ENCODE measurements at places on chromosomes 4 and X.

- no peak for DNase-seq
- H3K4me3 ChIP-seq: no peak overlapping the region
- no peaks in the 10 kb centered on the region for H3K4me1 ChIP-seq
- no peaks in the 10 kb centered on the region for H3K36me3 ChIP-seq
- no peak overlapping the region for H3K27ac ChIP-seq
These were observed 108.7 kb upstream of the NPFFR2 start for GRCh38 chr4:71923070-71923469.

- H3K27me3 ChIP-seq: no peaks in the 10 kb centered on the region
- H3K27ac ChIP-seq: no peak overlapping the region
- DNase-seq: no peak
- H3K36me3 ChIP-seq: no peaks in the 10 kb centered on the region
These were observed 75.4 kb downstream of the FBXW7 start for GRCh38 chr4:152460488-152460887.

DNA sequence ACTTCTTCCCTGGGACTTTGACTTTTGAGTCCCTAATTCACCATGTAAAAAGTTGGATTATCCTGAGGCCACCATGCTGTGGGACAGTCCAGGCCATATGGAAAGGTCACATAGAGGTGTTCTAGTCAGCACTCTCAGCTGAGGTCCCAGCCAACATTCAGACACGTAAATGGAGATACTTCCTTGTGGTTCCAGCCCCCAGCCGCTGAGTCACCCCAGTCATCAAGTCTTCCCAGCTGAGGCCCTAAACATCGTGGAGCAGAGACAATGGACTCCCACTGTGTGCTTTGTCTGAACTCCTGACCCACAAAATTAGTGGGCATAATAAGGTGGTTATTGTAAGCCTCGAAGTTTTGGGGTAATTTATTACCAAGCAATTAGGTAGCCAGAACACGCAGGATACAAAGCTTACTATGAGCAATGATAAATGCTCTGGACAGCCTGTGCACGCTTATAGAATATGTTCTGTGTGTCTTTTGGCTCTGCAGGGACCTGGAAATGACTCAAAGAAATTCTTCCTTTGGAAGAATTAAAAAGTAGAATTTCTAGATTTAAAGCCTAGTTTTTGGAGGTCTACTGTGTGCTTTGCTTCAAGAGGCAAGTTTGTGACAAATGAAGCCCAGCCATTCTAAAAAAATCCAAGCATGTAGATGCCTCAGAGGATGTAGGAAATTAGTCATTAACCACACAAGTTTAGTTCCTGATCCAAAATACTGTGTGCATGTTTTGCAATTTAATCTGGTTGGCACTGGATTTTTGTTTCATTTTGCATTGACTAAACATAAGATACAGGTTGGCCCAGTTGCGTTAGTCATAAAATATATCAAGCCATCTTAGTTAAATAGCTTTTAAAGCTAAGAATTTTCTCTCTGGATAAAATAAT lies 33.2 kb upstream of the SLC9A7 start:
- DNase-seq: no peak
- no peaks in the 10 kb centered on the region for H3K27me3 ChIP-seq
- H3K27ac ChIP-seq: no peak overlapping the region
- no peak overlapping the region for H3K4me3 ChIP-seq

DNA sequence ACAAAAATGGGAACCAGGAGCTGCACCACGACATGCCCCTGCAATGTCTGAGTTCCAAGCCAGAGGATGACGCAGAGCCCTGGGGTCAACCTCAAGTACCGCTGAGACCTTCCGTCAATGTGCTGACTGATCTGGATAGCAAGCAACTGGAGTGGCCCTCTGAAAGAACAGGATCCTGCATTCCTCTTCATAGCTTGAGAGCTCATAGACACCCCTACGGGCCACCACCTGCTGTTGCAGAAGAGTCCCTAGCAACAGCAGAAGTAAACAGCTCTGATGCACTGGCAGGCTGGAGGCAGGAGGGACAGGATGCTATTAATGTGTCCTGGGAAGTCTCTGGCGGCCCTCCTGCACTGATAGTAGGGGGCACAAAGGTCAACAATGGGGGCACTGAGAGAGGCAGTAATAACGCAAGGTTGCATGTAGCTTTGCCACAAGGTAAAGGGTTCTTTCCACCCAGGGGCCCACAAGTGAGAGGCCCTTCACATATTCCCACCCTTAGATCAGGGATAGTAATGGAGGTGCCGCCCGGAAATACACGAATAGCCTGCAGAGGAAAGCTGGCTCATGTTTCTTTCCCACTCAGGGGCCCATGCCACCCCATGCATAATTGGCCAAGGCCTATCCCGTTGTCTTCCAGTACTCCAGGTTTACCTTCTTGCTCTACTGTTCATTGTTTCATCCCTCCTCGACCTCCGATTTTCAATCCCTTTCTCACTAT lies 1.3 kb downstream of the PRR32 start:
- DNase-seq: no peak
- no peak overlapping the region for H3K27ac ChIP-seq
- H3K27me3 ChIP-seq: no peaks in the 10 kb centered on the region
- H3K36me3 ChIP-seq: no peaks in the 10 kb centered on the region
- no peak overlapping the region for H3K4me3 ChIP-seq
- H3K4me1 ChIP-seq: no peaks in the 10 kb centered on the region

GRCh38 chrX:6149060-6149872 lies 79.4 kb downstream of the NLGN4X start:
- no peak overlapping the region for H3K4me3 ChIP-seq
- H3K4me1 ChIP-seq: no peaks in the 10 kb centered on the region
- no peak overlapping the region for H3K27ac ChIP-seq
- no peaks in the 10 kb centered on the region for H3K36me3 ChIP-seq
- no peaks in the 10 kb centered on the region for H3K27me3 ChIP-seq

- DNase-seq: no peak
- no peak overlapping the region for H3K27ac ChIP-seq
- no peaks in the 10 kb centered on the region for H3K36me3 ChIP-seq
- H3K27me3 ChIP-seq: no peaks in the 10 kb centered on the region
These were observed 17.7 kb downstream of the NELFA start for GRCh38 chr4:1991087-1991486.

DNA sequence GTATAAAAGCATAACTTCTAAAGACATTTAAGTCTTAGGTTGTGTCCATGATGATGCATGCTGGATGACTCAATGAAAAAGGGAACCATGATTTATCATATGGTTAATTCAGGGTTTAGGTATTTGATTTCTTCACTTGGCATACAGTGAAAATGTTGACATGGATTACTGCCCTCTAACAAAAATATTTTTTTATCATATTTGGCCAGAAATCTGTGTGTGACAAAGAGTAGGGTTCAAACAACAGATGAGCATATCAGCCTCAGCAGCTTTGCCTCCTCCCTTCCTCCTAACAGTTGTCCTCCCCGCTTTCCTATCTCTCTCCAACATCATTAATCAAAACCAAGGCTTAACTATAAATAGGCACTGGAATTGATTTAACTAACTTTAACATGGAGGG lies 46.3 kb downstream of the ARHGAP6 start:
- H3K27me3 ChIP-seq: no peaks in the 10 kb centered on the region
- peak overlapping the region; percentile 14 for H3K27ac ChIP-seq
- no peaks in the 10 kb centered on the region for H3K36me3 ChIP-seq
- DNase-seq: peak; percentile 21

DNA sequence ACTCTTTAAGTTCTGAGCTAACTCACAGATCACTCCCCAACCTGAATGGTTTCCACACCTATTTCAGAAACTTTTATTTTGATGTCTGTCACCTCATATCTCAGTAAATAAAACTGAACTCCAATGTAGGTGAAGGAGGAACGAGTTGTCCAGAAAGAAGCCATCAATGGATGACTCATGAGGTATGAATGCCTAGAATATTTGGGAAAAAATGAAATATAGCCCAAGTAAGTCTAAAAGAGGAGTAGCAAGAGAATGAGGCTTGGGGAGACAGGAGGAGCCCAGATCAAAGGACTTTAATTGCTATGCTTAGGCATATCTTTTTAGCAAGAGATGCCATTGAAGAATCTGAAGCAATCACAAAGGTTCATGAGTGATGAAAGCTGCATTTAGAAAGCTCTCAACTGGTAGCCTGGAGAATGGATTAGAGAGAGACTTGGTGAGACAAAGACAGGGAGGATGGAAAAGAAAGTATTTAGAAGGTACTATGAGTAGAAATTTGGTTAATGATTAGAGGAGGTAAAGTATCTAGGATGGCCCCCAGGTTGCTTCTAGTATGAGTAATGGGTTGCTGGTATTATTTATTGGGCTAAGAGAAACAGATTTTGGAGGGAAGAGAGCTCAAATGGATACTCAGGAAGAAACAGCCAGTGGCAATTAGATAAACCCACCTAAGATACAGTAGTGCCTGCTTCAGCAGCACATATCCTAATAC lies 39.4 kb downstream of the NOCT start:
- no peaks in the 10 kb centered on the region for H3K36me3 ChIP-seq
- H3K4me3 ChIP-seq: no peak overlapping the region
- no peak overlapping the region for H3K27ac ChIP-seq

GRCh38 chrX:41722214-41722613 lies 1.8 kb upstream of the GPR82 start:
- no peaks in the 10 kb centered on the region for H3K4me1 ChIP-seq
- no peaks in the 10 kb centered on the region for H3K27me3 ChIP-seq
- no peak for DNase-seq
- no peak overlapping the region for H3K4me3 ChIP-seq

GRCh38 chr4:2295900-2296442 lies 34.1 kb upstream of the MXD4 start:
- peaks cover 5% of the 10 kb centered on the region for H3K4me1 ChIP-seq
- H3K36me3 ChIP-seq: no peaks in the 10 kb centered on the region
- no peak overlapping the region for H3K27ac ChIP-seq
- no peak overlapping the region for H3K4me3 ChIP-seq

DNA sequence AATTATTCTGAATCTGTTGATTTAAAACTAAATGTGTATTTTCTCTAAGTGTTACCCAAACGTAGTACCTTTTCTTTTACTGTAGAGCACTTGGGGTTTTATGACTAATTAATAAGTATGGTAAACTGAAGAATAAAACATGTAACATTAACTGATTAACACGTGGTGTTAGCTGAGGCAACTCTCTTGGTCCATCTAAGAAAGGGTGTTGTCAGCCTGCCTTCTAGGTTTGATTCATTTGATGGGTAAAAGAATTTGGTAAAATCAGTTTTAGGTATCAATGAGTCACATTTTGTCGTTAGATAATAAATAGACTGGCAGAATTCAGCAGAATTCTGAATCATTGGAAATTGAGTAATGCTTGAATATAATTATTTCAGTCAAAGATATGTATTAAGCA lies 99.7 kb downstream of the AFF1 start:
- peaks cover 34% of the 10 kb centered on the region for H3K4me1 ChIP-seq
- H3K36me3 ChIP-seq: no peaks in the 10 kb centered on the region
- DNase-seq: no peak
- H3K27me3 ChIP-seq: no peaks in the 10 kb centered on the region

GRCh38 chr4:106898621-106899230 lies 137.4 kb downstream of the DKK2 start:
- H3K4me3 ChIP-seq: no peak overlapping the region
- H3K4me1 ChIP-seq: no peaks in the 10 kb centered on the region
- no peak overlapping the region for H3K27ac ChIP-seq

DNA sequence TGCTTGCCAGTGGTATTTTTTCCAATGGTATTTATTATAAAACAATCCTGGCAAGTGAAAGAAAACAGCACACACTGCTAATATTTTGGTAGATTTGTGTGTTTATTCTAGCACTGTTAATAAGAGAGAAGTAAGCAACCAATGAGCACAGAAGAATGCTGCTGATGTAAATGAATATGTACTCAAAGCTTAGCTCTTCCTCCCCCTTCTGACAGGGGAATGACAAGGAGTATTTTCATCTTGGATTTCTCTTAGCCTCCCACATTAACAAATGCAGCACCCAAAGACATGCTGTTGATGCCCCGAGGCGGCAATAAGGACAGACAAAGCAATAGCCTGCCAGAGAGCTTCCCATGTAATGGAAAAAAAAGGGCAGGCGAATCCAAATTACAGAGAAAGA lies 18.6 kb downstream of the ARHGAP6 start:
- no peaks in the 10 kb centered on the region for H3K4me1 ChIP-seq
- H3K4me3 ChIP-seq: no peak overlapping the region
- no peak for DNase-seq
- H3K36me3 ChIP-seq: no peaks in the 10 kb centered on the region

- no peaks in the 10 kb centered on the region for H3K4me1 ChIP-seq
- H3K27ac ChIP-seq: no peak overlapping the region
- DNase-seq: peak; percentile 51
- peak overlapping the region; percentile 24 for H3K4me3 ChIP-seq
- no peaks in the 10 kb centered on the region for H3K27me3 ChIP-seq
These were observed 32.0 kb upstream of the MGST2 start for GRCh38 chr4:139633661-139634060.

- H3K27me3 ChIP-seq: no peaks in the 10 kb centered on the region
- DNase-seq: no peak
- no peak overlapping the region for H3K27ac ChIP-seq
- H3K4me3 ChIP-seq: no peak overlapping the region
- H3K36me3 ChIP-seq: no peaks in the 10 kb centered on the region
- H3K4me1 ChIP-seq: peaks cover 7% of the 10 kb centered on the region
These were observed 65.8 kb downstream of the ANAPC4 start for GRCh38 chr4:25442863-25443307.

DNA sequence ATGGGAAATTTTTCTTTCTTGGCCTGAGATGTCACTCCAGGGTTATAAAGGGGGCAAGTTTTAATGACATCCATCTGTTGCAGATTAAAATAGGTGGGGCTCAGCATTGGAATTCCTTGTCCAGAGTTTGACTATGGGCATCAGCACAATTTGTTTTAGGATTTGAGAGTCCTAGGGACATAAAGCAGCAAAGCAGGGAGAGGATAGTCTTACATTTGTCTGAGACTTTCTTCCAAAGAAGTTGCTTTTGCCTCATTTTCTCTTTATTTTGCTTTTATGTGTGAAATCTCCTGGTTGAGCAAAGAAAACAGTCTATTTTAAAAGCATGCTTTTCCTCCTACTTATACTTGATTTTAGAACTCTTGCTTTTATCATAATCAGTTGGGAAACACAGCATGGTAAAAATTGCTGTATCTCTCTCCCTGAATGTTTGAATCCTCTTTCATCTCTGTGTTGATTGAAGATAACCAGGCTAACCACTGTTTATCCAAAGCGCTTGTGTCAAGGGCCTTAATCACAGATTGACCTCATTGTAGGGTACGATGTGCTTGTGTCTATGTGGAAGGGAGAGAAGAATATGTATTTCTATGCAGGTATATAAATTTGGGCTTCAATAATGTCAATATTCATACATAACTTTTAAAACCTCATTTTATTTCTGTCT lies 121.5 kb downstream of the ANK2 start:
- H3K4me1 ChIP-seq: no peaks in the 10 kb centered on the region
- H3K27me3 ChIP-seq: peaks cover 3% of the 10 kb centered on the region
- DNase-seq: no peak
- no peak overlapping the region for H3K27ac ChIP-seq

DNA sequence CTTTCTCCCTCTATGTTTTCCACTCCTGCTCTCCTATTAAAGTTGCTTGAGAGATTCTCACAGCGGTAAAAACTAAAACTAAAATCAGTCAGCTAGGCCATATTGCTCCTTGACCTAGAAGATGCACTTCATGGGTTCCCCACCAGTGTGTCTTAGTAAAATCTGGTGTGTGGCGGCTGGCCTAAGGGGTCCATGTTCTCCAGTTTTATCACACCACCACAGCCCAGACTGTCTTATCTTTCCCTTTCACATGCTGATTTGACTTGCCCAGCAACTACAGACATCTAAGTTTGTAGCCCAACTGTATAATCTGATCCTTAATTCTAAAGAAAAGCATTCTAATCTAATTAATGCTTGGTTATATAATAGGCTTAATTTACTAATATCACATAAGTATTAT lies 68.0 kb downstream of the ATP8A1 start:
- no peak for DNase-seq
- no peaks in the 10 kb centered on the region for H3K36me3 ChIP-seq
- no peak overlapping the region for H3K27ac ChIP-seq
- H3K4me3 ChIP-seq: no peak overlapping the region
- no peaks in the 10 kb centered on the region for H3K4me1 ChIP-seq

GRCh38 chr4:12036450-12036849 lies 607.8 kb upstream of the HS3ST1 start:
- H3K4me1 ChIP-seq: no peaks in the 10 kb centered on the region
- H3K27ac ChIP-seq: no peak overlapping the region
- no peaks in the 10 kb centered on the region for H3K36me3 ChIP-seq
